ENCODE measurements at places on chromosomes 13 and 19. TPM values are rescaled to one million over a fixed set of nuclear protein-coding genes. Genes with fewer than 3 reads are reported as not detected.
A peak's percentile ranks its signal among the peaks of the same experiment; 100 is the strongest.

DNA sequence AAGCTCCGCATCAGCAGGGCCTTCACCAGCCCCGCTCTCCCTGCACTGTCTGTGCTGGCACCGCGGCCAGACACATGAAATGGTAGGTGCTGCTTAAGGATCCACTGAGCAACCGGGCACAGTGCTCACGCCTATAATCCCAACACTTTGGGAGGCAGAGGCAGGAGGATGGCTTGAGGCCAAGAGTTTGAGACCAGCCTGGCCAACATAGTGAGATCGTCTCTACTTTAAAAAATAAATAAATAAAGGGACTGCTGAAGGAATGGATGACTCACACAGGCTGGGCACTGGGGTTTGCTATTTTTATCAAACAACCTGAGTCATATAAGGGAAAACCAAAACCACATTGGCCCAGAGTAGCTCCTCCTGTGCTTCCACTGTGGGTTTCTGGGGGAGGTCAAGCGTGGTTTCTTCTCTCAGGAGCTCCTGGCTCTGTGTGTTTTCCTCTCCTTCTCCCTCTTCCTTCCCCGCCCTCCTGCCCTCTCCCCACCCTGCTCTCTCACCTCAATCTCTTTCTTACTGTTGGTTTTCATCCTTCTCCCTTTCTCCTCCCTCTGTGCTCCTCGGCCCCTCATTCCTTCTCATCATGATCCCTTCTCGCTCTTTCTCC lies 21.3 kb downstream of the VRK3 start:
- no peak for DNase-seq

- DNase-seq: no peak
Observed at GRCh38 chr13:51397262-51397941, 55.4 kb downstream of the INTS6 start.

DNA sequence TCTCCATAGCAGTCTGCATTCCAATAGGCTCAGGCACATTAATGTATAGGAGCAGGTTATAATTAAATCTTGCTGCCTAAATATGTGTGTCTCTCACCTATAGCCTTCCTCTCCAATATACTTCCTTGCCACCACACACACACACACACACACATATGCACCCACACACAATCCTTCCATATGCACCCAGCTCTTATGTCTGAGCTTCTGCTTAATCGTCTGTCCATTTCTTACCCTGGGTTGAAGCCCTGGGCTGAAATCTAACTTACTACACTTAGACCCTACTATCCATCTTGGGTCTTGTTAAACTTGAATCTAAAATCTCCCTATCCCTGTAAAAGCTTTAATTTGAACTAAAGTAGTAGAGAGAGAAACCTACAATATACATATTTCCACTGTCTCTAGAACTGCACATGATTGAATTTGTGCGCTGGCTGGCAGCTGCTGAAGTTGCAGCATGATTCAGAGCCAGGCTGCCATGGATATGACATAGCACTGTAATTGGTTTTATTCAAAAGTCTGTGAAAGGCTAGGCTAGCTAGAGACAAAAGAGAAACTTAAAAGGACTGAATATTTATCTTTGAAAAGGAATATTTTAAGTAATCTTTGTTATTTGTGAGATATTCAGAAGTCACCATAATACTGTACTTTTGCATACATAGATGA lies 25.7 kb upstream of the FREM2 start:
- no peak for DNase-seq

DNA sequence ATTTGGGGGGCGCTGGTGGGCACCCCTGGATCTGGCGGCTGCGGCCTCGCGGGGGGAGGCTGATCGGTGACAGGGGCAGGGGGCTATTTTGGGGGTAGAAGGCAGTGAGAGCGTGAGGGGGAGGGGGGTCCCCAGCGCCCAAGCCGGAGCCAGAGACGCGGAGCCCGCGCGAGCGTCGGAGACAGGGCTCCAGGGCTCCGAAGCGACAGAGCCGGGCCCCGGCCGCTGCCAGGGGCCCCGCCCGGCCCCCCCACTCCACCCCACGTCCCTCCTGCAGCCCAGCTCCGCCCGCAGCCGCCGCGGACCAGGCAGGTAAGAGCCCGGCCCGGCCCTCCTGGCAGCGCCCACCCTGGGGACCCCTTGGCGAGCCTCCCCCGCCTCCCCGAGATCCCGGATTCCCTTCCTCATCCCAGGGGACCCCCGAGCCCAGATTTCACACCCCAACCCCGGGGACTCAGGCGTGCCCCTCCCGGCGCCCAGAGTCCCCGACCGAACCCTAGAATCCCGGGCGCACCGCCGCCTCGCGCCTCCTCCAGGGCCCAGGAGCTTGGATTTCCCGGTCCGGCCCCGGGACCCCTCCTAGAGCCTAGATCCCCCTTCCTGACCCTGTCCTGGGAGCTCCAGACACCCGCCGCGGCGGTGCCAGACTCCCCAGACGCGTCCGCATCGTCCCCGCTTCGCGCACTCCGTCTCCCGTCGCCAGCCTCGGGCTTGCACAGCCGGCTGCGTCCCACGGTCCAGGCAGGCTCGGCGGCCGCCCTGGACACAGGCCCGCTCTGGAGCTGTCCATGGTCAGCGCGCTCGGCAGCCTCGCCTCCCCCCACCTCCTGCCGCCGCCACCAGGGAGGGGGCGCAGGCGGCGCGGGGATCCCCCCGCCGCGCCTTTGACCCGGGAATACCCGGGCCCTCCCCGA lies at the start of gene PPFIA3:
PPFIA3 (plus strand) TSS at position 134 of the 914 bp plus-strand sequence. CDS start 8,330 bp downstream, outside the sequence.
- peak; percentile 32 for DNase-seq

DNA sequence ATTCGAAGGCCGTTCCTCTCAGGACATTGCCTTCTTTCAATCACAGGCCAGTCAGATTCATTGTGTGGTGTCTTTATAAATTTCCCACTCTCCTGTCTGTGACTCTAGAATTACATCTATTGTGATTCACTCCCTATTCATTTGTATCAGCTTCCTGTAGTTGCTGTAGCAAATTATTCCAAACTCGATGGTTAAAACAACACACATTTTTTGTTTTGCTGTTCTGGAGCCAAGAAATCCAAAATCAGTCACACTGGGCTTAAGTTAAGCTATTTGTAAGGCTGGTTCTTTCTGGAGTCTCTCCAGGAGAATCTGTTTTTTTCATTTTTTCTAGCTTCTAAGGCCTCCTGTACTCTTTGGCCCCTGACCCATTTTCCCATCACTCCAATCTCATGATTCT lies 1487.0 kb upstream of the SLC10A2 start:
- DNase-seq: no peak

- DNase-seq: no peak
Observed at GRCh38 chr13:39349391-39349960, 253.5 kb downstream of the LHFPL6 start.

DNA sequence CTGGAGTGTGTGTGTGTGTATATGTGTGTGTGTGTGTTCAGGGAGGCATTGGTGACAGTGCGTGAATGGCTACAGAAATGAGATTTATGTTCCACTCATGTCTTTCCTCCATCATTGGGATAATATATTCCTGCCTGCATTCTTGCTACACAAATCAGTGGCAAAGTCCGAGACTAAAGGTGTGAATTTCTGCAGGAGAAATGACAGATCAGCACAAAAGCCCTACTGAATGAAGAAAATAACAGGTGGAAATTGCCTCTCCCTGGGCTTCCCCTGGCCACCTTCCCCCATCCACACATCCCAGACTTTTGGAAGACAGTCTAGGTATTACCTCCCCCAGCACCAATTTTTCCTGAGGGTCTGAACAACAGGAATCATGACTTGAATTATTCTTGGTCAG lies 10.1 kb downstream of the SIGLEC6 start:
- DNase-seq: no peak

- no peak for DNase-seq
Observed at GRCh38 chr13:101058841-101059240, 357.5 kb downstream of the NALCN start.

The OR7D2 gene
- not detected for total RNA-seq

The GIPR gene
- total RNA-seq: 0.69 TPM

The LPAR6 gene
- 0.15 TPM for total RNA-seq

- no peak for DNase-seq
Observed at GRCh38 chr19:46745030-46745429, 827 bp upstream of the FKRP start.

DNA sequence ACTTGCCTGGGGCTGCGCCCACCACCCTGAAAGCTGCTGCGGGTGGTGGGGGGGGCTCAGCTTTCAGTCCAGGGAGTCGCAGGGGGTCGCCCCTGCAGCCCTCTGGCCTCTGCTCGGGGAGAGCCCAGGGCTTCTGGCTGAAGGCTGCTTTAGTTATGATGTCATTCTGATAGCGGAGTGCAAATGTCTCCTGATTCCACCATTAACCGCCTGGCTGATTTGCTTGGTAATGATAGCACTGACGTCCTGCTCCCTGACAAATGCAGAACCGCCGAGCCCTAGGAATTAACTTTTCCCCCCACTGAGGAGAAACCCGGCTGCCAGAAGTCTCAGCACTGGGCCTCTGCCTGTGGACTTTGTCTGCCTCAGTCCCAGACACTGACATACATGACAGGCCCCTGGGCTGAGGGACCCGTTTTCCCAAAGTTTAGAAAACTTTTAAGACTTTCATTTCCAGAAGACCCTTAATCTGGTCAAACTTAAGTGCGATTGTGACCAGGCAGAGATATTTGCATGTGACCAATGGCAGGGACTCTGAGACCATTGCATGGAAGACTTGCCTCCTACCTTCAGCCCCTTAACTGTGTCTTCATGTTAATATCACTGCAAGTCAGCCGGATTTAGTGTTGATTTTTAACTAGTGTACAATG lies 142.5 kb upstream of the ZNF536 start:
- DNase-seq: no peak

- DNase-seq: no peak
Observed at GRCh38 chr13:27997904-27998522, 9.5 kb upstream of the URAD start.

The VAV1 gene
- 121 TPM for total RNA-seq

DNA sequence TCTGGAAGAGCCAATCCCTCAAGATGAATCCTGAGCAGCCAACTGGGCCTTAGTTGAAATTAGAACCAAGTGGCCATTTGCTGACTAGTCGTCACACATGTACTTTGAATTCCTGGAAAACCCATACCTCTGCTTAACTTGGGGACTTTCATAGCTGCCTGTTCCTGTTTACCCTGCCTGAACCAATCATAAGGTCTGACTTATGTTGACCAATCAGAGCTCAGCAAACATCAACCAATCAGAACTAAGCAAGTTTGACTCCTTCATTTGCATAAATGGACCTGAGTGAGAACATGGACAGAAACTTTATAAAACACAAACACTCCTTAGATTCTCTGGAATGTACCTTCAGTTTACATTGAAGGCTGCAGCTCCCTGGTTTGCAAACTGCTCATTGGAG lies 50.8 kb downstream of the LATS2 start:
- DNase-seq: no peak

GRCh38 chr13:64909184-64909583 lies 2321.0 kb downstream of the PCDH9 start:
- no peak for DNase-seq

DNA sequence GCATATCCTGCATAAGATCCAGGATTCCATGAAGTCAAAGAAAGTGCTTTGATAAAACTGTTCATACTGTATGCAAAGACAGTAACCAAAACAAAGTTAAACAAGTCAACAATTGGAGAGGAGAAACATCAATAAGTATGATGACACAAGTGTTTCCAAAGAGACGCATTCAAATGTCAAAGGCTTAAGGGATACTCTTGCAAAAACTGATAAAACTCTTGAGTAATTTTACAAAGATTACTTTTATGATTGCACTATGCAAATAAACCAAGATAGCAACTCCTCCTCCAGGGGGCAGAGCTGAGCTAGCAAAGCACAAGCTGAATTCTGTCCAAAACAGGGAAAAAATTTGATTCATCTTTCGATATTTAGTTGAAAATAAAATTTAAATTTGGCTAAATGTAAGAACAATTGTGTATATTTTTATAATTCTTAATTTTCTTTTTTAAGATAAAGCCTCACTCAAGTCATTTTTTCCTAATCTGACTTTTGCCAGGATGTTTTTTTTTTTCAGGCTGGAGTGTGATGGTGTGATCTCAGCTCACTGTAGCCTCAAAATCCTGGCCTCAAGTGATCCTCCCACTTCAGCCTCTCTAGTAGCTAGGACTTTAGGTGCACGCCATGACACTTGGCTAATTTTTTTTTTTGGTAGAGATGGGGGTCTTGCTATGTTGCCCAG lies 84.0 kb downstream of the MZT1 start:
- DNase-seq: no peak

The ERICH6B gene
- total RNA-seq: not detected

GRCh38 chr13:41028051-41028450 lies 8.9 kb upstream of the ELF1 start:
- no peak for DNase-seq

The CXCL17 gene
- total RNA-seq: not detected

- DNase-seq: no peak
Observed at GRCh38 chr19:7385062-7385461, 36.3 kb downstream of the ARHGEF18 start.

DNA sequence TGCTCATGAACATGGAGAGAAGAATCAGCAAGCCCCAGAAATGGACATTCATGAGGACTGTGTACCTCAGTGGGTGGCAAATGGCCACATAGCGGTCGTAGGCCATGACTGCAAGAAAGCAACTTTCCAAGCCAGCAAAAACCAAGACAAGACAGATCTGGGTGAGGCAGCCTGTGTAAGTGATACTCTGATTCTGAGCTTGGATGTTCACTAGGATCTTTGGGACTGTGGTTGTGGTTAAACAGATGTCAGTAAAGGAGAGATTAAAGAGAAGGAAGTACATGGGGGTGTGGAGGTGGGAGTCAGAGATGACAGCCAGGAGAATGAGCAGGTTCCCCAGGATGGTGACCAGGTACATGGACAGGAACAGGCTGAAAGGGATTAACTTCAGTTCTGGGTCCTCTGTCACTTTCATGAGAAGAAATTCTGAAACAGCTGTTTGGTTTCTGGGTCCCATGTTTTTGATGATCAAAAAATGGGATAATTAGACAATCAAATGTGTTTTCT lies at the start of gene OR7G1:
OR7G1 (minus strand) TSS at position 457 of the 507 bp plus-strand sequence; CDS start at position 457, 0 bp downstream.
- DNase-seq: no peak

The OVOL3 gene
- not detected for total RNA-seq

GRCh38 chr13:114142640-114143490 lies 10.4 kb upstream of the RASA3 start:
- DNase-seq: no peak

- no peak for DNase-seq
Observed at GRCh38 chr13:28753946-28754345, 35.2 kb upstream of the SLC46A3 start.

DNA sequence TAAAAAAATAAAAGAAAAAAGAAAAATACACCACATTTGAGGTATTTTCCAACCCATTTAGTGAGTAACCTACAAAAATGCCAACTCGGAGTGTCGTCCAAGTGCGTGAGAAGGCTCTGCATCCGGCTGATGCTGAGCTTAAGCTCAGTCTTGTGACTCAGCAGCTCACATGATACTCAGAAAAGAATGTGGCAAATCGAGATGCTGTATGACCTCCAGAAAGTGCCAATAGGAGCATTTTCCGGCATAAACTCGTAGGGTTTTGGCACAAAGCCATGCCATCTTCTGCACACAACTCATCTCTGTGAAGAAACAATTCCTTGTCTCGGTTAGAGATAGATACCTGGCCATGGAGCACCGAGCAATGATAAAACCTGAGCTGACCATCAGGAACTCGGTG lies 58.5 kb downstream of the TRPM4 start:
- DNase-seq: no peak

Data from activated B cell treated with CpG ODN at 0.5 μM for 24 hours (primary cell).